Brain (organoid and tissue), 16 donors: ENCODE measurements at places on chromosomes 4 and X. TPM values are rescaled to one million over a fixed set of nuclear protein-coding genes. Genes with fewer than 3 reads are reported as not detected.

CD38 gene
- polyA plus RNA-seq, result 1.1 TPM

TRIM75 gene
- not detected for polyA plus RNA-seq

MAP9 gene
- 1.3 TPM for polyA plus RNA-seq

CT55 gene
- polyA plus RNA-seq, result not detected

ASB9 gene
- 2.0 TPM for polyA plus RNA-seq

ERVMER34-1 gene
- polyA plus RNA-seq, result 0.10 TPM

CDS1 gene
- polyA plus RNA-seq, result 2.4 TPM

GPRASP3 gene
- polyA plus RNA-seq, result 5.3 TPM

NPY2R gene
- polyA plus RNA-seq, result 0.20 TPM

POF1B gene
- not detected for polyA plus RNA-seq

NDST3 gene
- polyA plus RNA-seq, result 0.17 TPM
